ENCODE measurements at places on chromosomes 1 and 21.

- no peak for DNase-seq
These were observed 15.6 kb downstream of the ARHGEF16 start for GRCh38 chr1:3469849-3470649.

DNA sequence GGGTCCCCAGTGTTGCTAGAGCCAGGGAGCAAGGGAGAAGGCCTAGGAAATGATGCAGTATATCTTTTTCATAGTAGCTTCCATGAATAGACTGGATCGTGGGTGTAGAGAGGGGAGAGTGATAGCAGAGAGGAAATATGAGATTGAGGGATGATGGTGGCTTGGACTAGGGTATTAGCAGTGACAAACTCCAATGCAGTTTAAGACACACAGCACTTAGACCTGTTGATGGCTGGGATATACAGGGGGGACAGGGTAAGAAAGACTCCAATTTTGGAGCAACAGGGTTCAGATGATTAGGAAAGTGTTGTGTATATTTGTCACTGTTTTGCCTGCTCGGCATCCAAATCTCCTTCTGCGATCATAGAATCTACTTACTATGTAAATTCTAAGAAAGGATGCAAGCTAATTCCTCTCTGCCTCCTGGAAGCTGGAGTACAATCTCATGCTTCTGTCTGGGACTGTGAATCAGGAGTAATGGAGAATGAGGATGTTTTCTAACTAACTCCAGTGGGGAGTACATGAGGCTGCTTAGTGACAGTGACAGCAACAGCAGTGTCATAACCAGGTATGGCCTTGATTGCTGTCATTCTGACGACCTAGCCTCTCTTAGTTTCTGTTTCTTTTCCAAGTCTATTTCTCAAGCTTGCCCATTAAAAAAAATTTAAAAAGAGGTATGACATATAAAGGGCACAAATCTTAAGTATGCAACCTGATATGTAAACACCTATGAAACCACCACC, 47.5 kb downstream of the SYDE2 start:
- DNase-seq, result no peak

DNA sequence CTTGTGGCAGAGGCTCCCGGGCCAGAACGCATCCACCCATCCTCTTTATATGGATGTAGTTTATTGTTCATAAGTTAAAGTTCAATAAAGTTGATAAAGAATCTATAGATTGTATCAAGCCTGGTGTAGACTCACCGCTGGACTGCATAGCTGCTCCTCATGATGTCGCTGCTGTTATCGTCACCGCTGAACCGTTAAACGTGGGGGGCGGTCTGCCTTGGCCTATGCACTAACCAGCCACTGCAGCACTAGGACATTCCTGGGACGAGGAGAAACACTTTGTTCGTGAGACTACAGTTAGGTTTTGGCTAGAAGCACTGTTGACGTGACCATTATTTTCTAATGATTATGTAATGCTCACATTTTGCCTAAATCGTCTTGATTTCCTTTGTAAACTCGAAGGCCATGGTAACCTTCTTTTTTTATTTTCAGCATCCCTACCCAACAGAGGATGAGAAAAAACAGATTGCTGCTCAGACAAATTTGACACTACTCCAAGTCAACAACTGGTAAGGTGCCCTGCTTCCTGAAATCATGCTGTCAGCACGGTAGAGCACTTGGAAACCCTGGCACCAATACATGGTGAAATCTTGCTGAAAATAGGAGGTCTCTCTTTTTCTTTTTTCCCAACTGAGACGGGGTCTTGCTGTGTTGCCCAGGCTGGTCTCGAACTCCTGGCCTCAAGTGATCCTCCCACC, 50.2 kb downstream of the PKNOX1 start:
- no peak for DNase-seq

GRCh38 chr1:244074559-244075171, 23.6 kb downstream of the ZBTB18 start:
- peak; percentile 36 for DNase-seq

DNA sequence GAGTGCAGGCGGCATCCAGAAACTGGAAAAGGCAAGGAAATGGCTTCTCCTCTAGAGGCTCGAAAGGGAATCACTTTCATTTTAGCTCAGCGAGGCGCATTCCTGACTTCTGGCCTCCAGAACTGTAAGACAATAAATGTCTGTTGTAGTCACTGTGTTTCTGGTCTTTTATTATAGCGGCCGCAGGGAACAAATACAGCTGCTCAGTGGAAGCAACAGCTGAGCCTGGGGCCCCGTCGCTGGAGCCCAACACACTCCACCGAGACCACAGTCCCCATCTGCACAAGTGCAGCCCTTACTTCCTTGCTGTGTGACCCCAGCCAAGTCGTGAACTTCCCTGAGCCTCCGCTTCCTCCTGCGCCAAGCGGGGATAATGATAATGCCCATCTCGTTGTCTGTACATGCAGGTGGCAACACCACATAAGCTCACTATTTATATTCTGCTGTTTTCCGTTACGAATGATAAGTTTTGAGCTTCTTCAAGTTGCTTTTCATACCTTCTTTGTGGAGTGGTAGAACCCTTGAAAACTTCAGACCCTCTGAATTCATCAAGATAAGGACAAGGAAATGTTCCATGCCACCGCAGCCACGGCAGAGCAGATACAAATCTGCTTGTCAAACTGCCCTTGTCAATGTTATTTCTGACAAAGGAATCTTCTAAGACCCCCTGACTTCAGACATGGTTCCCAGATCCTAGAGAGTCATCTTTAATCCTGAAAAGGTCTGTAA, 3.2 kb upstream of the LAPTM5 start:
- no peak for DNase-seq

- no peak for DNase-seq
These were observed 12.2 kb downstream of the FCRLB start for GRCh38 chr1:161733526-161733925.

DNA sequence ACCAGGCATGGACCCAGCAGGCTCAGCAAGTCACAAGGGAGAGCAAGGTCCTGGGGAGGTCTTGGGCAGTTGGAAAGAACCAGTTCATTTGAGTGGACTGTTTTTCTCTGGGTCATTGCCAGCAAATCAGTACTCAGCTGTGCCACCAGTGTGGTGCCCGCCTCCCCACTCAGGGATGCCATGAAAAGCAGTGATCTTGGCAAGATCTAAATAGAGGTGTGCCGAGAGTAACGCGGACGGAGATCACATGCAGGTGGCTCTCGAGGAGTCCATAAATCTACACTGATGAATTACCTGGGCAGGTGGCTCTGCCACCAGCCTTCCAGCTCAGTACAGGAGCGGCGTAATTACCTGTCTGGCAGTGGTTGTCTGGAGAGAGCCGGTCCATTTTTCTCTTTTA, 642.2 kb downstream of the PTPRU start:
- DNase-seq, result no peak

DNA sequence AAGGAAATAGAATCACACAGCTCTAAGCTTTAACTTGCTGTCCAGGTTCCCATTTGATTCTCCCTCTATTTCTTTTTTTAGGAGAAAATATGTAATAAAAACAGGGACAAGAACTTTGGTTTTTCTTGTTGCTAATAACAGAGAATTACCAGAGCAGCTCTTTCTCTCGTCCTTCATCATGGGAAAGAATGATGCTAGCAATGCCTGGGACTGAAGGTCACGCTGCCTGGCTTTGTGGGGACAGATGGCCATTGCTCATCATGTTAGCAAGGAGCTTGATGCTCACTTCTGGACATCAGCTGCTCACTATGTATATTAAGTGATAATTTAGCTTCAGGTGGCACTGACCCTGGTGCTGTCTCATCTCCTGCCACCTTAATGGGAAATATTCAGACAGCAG, 77.3 kb upstream of the AKT3 start:
- no peak for DNase-seq

DNA sequence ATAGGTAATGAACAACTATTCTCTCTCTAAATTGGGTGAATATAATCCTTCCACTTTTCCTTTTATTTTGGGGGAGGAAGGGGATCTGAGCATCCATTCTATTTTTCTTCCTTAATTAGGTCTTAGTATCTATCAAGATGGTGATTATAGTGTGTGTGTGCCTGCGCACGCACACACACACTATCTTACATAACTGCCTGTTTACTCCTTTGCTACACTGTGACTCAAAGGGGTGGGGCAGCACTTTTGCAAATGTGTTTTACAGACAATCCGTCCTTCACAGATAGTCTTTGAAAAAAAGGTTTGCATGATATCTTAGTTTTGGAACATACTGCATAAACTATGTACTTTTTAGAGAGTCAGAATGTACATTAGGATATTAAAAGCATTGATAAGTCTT, 191.5 kb downstream of the SDCCAG8 start:
- no peak for DNase-seq

GRCh38 chr1:27527890-27528817, 38.2 kb upstream of the WASF2 start:
- DNase-seq, result no peak

DNA sequence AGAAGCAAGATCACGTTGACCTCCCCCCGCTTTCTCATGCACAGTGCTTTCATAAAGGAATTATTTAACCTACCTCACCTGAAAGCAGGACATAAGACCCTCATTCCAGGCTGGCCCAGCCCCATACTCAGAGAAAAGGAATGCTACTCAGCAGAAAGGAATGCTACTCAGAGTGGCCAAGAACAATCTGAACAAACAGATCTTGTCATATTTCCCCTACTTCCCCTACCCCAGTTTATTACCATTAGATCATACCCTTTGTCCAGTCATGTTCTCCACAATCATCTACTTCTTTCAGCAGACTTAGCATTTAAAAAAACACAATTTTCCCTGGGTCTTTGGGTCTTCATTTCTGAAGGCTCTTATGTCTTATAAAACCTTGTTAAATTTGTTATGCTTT, 89.8 kb downstream of the SLC16A1 start:
- no peak for DNase-seq

- DNase-seq, result no peak
These were observed 51.9 kb upstream of the GOLT1A start for GRCh38 chr1:204265665-204266064.

DNA sequence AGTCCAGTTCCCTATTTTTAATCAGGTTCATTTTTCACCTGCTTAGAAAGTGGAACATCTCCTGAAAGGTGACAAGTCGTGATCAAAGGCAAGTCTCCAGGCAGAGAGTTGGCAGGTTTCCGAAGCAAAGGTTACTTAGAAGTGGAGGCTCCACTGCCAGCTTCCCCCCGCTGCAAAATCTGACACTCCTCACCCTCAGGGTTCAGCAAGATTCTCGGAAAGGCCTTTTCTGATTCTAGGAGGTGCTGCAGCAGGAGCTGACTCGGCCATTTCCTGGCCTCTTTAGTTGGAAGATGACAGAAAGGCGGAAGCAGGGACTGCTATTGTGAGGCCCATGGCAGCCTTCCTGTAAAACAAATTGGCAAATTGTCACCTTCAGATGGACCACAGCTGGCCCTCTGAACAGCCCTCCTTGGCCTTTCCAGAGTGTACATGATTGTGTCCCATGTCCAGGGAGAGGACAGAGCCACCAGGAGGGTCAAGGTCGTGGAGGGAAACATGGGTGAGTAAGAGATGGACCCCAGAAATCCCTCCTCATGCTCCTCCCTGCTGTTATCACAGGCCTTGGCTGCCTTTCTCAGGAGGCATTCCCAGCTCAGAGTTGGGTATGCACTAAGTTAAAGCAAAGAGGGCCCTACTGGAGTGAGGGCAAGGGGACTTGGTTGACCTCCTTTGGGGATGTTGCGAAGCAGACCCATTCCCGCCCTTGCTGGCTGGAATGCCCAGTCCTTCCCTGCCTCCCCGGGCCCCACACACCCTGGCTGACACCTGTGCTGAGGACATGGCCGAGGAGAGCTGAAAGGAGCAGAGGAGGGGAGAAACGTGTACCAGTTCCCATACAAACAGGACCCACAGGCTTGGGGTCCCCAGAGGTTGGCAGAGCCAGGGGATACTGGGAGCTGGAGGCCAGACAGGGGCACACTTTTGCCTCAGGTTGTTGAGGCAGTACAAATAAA, 115.5 kb upstream of the IRF2BP2 start:
- peak; percentile 89 for DNase-seq

DNA sequence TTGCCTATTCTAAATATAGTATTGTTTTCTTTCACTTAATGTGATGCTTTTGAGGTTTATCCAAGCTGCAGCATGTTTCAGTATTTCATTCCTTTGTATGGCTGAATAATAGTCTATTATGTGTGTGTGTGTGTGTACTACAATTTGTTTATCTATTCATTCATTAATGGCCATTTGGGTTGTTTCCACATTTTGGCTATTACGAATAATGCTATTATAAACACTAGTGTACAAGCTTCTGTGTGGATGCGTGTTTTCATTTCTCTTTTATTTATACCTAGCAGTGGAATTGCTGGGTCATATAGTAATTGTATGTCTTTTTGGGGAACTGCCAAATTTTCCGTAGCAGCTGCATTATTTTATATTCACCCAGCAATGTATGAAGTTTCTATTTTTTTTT, 15.0 kb upstream of the THEM5 start:
- no peak for DNase-seq

GRCh38 chr1:180975551-180975950, 47.1 kb downstream of the STX6 start:
- DNase-seq, result no peak

DNA sequence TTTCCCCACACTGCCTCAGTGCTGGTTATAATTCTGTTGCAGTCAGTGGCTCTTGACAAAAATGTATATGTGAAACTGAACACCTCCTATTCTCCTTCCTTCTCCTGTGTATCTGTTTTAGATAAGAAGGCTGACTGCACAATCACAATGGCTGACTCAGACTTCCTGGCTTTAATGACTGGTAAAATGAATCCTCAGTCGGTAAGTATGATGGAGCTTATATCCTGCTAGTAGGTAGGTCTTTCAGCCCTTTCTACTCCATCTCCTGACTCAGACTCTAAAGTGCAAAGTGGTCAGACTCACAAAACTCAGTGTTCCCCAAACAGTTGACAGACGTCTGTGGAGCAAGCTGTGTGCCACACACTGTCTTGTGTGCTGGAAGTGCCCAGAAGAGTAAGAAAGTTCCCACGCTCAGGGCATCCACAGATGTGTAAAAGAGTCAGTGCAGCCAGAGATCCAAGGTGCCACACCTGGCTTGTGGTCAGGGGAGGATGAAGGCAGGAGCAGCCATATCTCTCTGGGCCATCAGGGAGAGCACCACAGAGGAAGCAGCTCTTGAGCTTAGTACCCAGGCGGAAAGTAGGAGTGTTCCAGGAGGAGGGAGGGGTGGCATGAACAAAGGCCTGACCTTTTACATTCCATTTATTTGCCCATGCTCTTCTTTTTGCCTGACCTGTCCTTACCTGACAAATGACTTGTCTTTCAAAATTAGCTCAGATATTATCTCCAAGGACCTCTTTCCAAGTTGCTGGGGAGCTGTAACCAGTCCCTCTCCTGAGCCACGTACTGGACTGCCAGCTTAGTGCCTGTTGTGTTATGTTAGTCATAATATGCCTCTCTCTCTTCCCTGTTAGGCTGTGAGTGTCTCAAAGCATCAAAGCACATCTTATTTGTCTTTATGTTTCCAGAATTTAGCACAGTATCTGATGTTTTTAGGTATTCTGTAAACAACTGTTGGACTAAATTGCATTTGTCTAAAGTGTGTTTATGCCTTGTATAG, 14.0 kb upstream of the PODN start:
- DNase-seq, result peak; percentile 28

- DNase-seq, result no peak
These were observed 158.2 kb upstream of the IRF2BP2 start for GRCh38 chr1:234768171-234768568.
